ENCODE measurements at places on chromosomes 5 and 9.

DNA sequence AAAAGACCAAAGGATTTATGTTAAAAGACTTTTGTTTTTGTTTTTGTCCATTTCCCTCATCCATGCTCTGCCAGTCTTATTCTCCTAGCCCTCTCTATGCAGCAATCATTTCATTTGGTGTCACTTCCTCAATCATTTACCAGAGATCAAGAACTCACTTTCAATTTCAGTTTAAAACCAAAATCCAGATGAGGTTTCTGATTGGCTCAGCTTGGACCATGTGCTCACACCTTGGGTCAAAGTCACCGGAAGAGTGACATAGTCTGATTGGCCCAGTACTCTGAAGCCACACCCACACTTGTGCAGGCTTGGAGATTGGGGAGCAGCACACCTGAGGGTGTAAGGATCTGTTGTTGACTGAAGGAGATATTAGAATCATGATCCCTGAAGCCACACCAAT is 79.6 kb downstream of the TLR4 start:
- no peak for DNase-seq

- DNase-seq: no peak
These were observed 18.6 kb downstream of the CTNNAL1 start for GRCh38 chr9:108994695-108995094.

DNA sequence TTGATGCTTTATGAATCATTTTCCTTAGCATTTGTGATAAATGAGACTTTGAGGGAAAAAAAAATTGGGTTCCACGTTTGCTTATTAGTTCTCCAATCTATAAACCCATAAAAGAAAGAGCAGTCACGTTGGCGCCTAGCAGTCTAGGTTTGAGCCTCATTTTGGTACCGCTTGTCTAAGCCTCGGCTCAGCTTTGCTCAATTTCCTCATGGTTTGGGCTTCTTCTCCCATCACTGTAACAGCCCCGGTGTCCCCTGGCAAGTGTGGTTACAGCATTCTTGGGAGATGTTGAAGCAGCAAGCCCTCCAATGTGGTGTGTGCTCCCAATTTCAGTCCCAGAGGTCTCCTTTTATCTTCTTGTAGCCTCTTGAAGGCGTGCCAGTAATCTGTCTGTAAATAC is 578.4 kb downstream of the CDK5RAP2 start:
- no peak for DNase-seq

- DNase-seq: no peak
These were observed 84.1 kb downstream of the AMBP start for GRCh38 chr9:113993838-113994540.
